ENCODE measurements at places on chromosomes 2 and 18. TPM values are rescaled to one million over a fixed set of nuclear protein-coding genes. Genes with fewer than 3 reads are reported as not detected.

COBLL1 gene
- 13.1 TPM for total RNA-seq

USP40 gene
- total RNA-seq: 15.9 TPM

TMEM169 gene
- 30.7 TPM for total RNA-seq

L3MBTL4 gene
- total RNA-seq: 19.8 TPM

CERKL gene
- total RNA-seq: 6.2 TPM

DSC1 gene
- not detected for total RNA-seq

COL3A1 gene
- total RNA-seq: 109 TPM

GAREM1 gene
- total RNA-seq: 15.2 TPM

SKOR2 gene
- total RNA-seq: 0.23 TPM

SCYGR1 gene
- not detected for total RNA-seq

MAP3K19 gene
- total RNA-seq: 9.5 TPM

ESPNL gene
- total RNA-seq: 0.23 TPM

POLE4 gene
- 17.8 TPM for total RNA-seq

MTIF2 gene
- total RNA-seq: 27.9 TPM

IL18RAP gene
- not detected for total RNA-seq

SNX17 gene
- 66.0 TPM for total RNA-seq
